ENCODE measurements at places on chromosomes 12 and 14.

- DNase-seq, result no peak
Measured at GRCh38 chr12:110597885-110598284, 14.8 kb upstream of the PPTC7 start.

- DNase-seq, result no peak
Measured at GRCh38 chr12:25054076-25054782, 105.3 kb upstream of the BCAT1 start.

GRCh38 chr12:2693244-2693860, 101.4 kb upstream of the FKBP4 start:
- DNase-seq, result no peak

- no peak for DNase-seq
Measured at GRCh38 chr12:31525496-31526157, 65.3 kb downstream of the DENND5B start.

- DNase-seq, result no peak
Measured at GRCh38 chr14:24938593-24938992, 111.4 kb downstream of the STXBP6 start.
